Foreskin keratinocyte (primary cell): ENCODE measurements at places on chromosomes 6 and 20. TPM values are rescaled to one million over a fixed set of nuclear protein-coding genes. Genes with fewer than 3 reads are reported as not detected.

The TMEM217 gene
- total RNA-seq, result 0.63 and 0.78 TPM in 2 replicates

GRCh38 chr6:115783402-115784061, 277.2 kb downstream of the FRK start:
- DNase-seq, result no peak

GRCh38 chr6:133503336-133503729, 262.2 kb downstream of the EYA4 start:
- DNase-seq, result no peak

The BMP7 gene
- total RNA-seq, result not detected in 2 replicates

GRCh38 chr20:55273149-55273548, 732.2 kb downstream of the CBLN4 start:
- DNase-seq, result no peak

The ZBTB12 gene
- 2.0 and 2.6 TPM in 2 replicates for total RNA-seq
